ENCODE measurements at places on chromosomes 2 and 18.

DNA sequence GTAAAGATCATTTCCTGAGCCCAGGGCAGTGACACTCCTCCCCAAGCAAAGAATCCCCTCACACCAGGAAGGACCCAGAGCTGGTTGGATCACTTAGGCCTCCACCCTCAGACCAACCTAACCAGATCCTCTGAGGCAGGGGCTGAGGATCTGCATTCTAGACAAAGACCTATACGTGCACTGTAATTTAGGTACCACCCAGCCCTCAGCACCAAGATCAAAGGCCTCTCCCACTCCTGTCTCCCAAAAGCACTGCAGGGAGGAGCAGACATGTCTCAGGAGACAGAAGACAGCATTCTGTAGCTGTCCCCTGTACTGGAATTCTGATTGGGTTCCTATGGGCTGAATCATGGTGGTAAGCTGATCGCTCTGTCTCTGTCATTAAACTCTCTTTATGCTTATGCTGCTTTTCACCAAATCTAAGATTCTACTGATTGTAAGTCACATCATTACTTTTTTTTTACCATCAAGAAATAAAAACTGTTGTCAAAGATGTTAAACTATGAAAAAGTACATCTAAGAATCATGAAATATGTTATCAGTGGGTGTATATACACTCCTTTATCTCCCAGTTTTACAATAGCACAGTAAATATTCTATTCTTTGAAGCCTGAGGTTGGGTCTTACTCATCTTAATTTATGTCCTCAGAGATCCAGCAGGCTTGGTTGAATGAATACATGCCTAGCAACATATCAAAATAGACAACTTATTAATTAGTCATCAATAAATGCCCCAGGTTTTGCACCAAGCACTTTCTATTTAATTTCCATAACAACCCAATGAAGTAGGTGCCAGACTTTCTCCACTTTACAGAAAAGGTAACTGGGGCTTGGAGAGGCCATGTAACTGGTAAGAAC, 28.3 kb downstream of the MCFD2 start:
- no peak for DNase-seq

- no peak for DNase-seq
Observed at GRCh38 chr2:241275910-241276309, 39.6 kb downstream of the HDLBP start.

- no peak for DNase-seq
Observed at GRCh38 chr2:64624862-64625261, 28.9 kb downstream of the SERTAD2 start.

DNA sequence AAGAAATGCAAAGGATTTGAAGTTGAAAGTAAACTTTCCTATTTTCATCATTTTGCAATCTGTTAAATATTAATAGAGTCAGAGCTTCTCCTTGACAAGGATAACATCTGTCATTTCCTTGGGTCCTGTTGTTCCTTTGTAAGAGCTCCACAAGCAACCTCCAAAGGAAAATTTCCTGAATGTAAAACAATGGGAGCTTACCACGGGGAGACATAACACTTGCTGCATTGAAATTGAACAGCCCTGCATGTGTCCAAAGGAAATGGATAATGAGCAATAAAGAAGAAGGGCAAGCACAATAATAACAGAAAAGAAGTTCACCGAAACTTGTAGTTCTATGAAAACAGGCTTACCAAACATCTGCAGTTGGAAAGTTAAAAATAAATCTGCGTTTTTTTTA, 42.0 kb upstream of the SCG2 start:
- DNase-seq: no peak

- no peak for DNase-seq
Observed at GRCh38 chr18:23243178-23243577, 107.9 kb downstream of the CABLES1 start.

- no peak for DNase-seq
Observed at GRCh38 chr18:47929681-47930198, 719 bp downstream of the SMAD2 start.

GRCh38 chr2:236107536-236107935, 60.6 kb downstream of the GBX2 start:
- no peak for DNase-seq

DNA sequence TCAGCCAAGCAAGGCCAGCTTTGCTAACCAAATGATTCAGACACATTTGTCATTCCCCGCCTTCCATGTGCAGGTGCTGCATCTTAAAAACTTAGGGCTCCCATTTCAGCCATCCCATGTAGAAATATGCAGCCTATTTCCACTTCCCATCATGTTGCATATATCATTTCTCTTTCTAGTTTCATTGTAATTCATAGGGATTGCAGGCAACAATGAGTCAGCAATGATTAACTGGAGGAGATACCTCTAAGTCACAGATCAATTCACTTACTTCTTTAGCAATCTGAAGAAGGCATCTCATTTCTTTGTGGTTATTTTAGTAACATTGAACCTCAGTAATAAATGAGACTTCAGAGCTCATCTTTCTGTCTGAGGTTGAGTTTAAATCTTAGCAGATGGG, 276.1 kb upstream of the PKDCC start:
- DNase-seq: no peak

- DNase-seq: no peak
Observed at GRCh38 chr2:127650785-127651380, 4.9 kb downstream of the GPR17 start.

GRCh38 chr2:79394485-79394859, 118.4 kb upstream of the CTNNA2 start:
- no peak for DNase-seq
